ENCODE measurements at places on chromosomes 12 and 14.
A peak's percentile ranks its signal among the peaks of the same experiment; 100 is the strongest.

DNA sequence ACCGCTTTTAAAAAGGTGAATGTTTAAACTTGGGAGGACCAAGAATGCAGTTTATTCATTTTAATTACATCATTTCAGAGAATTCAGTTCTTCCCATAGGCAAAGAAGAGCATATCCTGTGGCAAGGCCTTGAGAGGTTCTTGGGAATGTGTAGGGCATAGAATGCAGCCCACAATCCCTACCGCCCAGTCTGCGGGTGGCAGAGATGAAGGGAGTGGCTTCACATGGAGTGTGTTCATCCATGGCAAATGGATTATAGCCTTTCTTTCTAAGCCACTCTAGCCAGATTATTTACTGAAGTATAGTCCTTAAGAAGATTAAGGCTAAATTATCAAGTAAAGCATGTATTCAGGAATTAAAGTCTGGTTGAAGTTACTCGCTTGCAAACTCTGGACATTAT, 97.4 kb downstream of the TSPAN8 start:
- DNase-seq = no peak

DNA sequence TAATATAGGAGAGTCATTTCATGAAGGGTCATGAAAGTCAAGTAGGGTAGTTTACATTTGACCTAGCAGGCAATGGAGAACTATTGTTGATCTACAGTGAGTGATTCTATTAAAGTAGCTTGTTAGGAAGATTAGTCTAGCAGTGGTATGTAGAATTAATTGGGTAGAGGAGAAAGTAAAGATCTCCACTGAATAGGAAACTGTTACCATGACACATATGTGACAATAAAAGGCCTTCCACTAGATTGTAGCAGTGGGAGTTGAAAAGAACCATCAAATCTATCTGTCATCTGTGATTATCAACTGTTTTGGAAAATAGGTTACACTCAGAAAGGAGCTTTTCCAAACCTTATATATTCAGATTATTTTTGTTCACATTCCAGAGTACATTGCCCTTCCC, 92.3 kb downstream of the SOX5 start:
- DNase-seq = no peak

DNA sequence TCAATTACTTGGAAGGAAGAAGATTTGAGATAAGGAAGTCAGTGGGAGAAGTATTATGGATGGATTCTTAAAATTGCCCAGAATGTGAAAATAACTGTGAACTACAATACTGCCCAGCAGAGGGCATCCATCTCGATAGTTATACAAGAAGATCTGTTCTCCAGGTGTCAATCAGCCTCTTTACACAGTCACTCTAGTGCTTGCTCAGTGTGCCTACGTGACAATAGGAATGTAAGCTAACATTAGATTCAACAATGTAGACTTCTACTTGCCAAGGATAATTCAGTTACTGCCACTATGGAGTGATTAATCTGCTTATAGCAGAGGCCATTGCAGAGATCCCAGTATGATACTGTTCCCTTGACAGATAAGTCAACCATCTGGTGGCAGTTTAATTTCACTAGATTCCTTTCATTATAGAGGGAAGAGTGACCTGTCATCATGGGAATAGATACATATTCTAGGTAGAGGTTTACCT, 10.6 kb upstream of the MAP4K5 start:
- peak; percentile 38 for DNase-seq

GRCh38 chr14:75453817-75454434, 26.1 kb downstream of the JDP2 start:
- DNase-seq = no peak

DNA sequence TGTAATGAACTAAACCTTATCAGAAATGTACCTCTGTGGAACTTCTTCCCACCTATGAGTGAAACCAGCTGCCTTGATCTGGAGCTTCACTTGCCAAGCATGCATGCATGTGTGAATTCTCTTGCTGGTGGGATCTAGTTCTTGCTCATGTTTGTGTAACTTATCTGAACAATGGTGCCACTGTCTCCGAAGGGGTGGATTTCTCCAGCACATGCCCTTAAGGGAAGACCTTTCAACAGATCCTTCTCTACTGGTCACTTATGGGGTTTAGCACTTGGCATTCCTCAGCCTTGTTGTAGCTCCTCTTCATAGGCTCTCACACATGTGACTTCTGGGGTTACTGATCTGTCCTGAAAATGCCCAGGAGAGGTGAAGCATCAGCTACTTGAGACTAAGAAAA, 25.0 kb downstream of the SMOC1 start:
- no peak for DNase-seq

- no peak for DNase-seq
Observed at GRCh38 chr14:82159624-82160023, 626.0 kb upstream of the SEL1L start.

- DNase-seq = no peak
Observed at GRCh38 chr12:75684678-75685616, 173.5 kb upstream of the KRR1 start.

GRCh38 chr12:17928708-17929366, 161.2 kb downstream of the RERGL start:
- no peak for DNase-seq

- no peak for DNase-seq
Observed at GRCh38 chr12:26786865-26787514, 46.0 kb downstream of the ITPR2 start.

GRCh38 chr12:98578821-98579220, 14.7 kb upstream of the SLC25A3 start:
- no peak for DNase-seq

GRCh38 chr14:75559451-75560222, 18.8 kb upstream of the FLVCR2 start:
- peak; percentile 84 for DNase-seq

DNA sequence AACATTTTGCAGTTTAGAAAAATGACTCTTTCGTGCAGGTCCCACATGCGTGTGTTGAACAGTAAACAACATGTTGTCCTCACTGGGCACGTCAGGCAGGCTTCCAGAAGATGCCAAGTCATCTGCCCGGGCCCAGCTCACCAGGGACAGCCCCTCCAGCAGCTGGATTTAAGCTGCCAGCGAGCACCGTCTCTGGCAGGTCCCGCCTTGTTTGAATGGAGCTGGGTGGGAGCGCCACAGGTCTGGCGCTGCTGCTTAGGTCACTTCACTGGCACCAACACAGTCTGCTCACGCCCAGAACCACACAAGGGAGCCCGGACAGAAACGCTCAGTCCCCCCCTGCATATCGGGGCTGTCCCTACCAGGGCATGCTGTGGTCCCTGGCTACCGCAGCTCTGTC, 33.1 kb upstream of the MMP17 start:
- no peak for DNase-seq

DNA sequence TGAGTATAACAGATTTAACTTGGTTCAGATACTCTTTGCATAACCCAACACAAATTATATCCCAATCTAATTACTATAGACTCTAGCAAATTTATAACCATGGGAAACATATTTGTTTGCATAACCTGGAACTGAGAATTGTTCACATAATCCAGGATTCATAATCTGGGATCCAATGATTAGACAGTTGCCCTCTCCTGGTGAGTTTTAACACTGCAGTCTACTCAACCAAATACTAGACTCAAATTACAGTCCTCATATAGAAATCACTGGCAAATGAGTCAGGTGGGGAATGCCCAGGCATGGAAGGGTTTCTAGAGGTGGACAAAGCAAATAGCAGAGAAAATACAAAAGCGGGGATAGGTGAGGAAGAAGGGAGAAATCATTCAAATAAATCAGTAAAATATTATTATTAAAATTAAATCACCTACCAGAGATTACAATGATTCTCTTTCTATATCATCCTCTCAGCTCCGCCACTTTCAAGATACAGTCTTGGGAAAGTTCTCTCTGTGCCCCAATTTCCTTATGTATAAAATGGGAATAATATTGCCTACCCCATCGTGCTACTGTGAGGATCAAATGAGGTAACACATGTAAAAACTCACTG, 9.4 kb downstream of the GCH1 start:
- DNase-seq = peak; percentile 42

DNA sequence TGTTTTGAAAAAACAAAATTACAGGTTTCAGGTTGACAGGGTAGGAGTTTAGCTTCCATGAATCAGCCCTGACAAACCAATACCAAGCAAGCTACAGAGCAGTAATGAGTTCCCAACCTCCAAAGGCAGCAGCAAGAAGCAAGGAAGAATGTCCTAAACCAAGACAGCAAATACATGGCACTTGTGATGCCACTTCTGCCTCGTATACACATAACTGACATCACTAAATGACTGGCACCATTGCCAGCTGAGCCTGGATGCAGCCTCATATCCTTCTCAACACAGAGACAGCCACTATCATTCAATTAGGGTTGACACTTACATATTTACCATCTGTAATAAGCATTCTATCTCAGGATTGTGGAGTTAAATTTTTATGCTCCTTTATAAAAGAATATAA, 35.0 kb upstream of the MDM1 start:
- DNase-seq = no peak

DNA sequence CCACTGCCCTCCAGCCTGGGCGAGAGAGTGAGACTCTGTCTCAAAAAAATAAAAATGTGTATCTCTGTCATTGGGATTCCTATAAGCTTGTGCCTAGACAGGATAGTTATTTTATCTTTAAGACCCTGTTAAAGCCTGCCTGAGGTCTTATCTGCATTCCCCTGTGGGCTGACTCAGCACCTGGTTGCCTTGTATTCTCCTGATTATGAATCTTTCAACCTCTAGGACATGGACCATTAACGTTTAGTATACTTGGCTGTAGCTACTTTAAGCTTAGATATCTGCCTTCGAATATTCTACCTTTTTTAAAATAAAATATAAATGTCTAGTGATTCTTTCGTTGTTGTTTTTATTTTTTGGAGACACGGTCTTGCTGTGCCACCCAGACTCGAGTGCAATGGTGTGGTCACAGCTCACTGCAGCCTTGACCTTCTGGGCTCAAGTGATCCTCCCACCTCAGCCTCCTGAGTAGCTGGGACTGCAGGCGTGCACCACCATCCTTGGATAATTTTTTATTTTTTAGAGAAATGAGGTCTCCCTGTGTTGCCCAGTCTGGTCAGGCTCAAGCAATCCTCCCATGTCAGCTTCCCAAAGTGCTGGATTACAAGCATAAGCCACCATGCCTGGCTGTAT, 41.3 kb downstream of the RESF1 start:
- no peak for DNase-seq

DNA sequence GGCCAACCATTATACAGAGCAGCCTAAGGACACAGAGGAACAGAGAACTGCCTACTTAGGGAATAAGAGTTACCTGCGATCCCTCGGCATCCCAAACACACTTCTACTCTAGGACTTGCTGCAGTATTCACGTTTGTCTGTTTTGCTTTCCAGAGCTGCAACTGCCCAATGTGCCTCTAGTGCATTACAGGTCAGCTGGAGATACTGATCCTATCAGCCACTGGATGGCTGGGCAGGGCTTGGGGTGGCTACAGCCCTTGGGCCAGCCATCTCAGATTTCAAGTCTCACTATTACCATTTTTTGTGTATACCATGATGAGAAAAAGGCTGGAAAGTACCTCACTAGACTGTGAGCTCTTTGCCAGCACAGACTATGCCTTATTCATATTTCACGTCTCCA, 4.6 kb downstream of the ARF3 start:
- DNase-seq = no peak

DNA sequence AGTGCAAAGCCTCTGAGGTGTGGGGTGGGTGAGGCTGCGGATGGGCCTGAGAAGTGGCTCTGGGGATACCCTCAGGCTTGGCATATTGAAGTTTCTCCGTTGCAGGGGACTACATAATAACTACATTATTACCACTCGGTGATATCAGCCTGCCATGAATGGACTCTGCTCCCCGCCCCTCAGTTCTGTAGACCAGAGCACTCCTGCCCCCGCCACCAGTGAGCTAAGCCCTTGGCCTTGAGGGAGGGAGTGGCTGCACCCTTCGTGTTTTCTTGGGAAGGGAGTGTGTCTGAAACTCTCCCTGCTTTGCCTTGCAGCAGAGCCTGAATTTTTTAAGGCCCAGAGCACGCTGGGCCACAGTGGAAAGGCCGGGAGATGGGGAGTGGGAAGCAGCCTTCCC, 1.7 kb downstream of the ORAI1 start:
- DNase-seq = no peak

DNA sequence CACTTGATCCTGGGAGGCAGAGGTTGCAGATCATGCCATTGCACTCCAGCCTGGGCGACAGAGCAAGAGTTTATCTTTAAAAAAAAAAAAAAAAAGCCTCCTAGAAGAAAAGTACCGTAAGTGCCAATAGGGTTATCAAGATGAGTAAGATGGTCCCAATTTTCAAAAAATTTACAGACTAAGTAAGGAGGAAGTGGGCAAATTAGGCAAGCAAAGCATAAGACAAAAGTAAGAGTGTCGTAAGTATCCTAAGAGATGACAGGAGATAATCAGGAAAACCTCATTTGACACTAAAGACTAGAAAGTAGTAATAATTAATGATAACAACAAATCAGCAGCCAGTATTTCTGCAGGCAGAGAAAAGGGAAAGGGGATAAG, 12.2 kb downstream of the PYM1 start:
- DNase-seq = no peak

DNA sequence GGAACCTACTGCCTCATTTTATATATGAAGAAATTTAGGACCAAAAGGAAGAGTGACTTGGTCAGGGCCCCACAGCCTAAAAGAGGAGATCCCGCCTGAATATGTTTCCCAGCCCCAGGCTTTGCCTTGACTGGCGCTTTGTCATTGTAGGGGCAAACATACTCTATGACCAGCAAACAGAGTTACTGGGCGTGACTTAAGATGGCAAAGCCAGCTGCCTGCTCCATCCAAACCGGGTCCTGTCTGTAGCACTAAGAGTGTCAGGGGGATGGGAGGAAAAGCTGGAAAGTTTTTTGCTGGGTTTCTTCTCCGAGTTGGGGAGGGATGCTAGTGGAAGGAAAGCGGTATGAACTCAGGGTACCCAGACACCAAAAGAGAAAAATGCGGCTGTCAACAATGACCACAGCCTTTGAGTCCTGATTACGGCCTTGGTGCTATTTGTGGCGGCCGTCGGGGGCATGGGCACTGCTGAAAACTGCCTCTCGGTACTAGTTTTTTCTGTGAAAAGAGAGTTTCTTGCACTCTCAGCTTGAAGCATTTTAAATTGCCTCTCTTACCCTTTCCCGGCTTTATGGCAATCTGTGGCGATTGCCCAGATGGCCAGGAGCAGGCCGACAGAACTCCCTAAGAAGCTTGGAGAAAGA, 82.7 kb downstream of the PRIMA1 start:
- peak; percentile 28 for DNase-seq

- no peak for DNase-seq
Observed at GRCh38 chr14:61643555-61643954, 51.8 kb upstream of the HIF1A start.

- no peak for DNase-seq
Observed at GRCh38 chr14:61802010-61802568, 39.9 kb downstream of the SNAPC1 start.

DNA sequence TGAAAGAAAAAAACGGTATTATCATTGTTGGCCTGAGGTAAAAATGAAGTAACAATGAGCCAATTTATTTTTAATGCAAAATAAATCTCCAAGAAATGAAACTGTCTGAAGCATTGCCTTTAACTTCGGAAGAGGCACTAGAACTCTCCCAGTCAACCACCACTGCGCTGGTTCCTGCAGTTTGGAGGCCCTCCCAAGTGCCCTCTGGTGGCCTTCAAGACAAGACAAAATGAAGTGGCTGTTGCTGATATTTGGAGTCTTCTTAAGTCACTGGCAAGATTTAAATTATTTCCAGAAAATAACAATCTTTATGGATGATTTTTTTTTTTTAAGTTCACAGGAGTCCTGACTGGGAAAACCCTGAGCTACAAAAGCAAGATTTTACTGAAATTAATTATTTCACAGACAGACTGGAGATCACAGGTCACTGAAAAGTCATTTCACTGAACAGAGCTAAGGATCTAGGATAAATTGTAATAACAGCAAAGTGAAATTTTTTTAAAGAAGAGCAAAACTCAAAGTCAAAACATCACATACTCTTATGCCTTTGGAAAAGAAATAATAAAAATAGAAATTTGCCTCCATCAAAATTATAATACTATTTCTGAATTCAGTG, 58.2 kb downstream of the DICER1 start:
- DNase-seq = peak; percentile 33
